ENCODE measurements at places on chromosomes 13 and 19. TPM values are rescaled to one million over a fixed set of nuclear protein-coding genes. Genes with fewer than 3 reads are reported as not detected.

DNA sequence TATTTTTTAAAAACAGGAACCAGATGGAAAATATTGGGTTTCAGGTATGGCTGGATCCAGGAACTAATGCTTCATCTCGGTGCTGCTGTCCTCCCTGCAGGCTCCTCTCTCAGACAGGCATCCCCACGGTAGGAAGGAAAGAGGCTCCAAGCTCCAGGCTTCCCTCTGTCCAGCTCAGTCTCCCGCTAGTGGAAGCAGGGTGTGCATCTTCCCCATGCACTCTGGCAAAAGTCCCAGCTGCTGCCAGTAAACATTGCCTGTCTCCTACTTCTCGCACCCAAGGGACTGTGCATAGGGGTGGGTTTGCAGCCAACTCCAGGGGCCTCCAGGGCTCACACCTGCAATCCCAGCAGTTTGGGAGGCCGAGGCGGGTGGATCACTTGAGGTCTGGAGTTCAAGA is 29.2 kb downstream of the IL12RB1 start:
- no peak for DNase-seq

DNA sequence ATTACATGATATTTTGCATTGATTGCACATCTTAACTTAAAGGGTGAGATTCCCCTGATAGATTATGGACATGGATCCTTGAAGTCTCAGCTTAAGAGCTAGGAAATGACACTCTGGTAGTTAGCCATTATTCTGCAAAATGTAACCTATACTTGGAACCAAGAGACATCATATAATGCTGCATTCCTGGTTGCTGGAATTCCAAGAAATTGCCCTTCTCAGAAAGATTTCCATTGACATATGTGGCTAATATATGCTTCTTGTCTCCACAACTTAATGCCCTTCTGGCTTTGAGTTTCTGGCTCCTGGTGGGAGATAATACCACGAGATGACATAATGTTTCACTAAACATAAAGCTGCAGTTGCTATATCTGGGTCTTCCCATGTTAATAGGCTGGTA is 204.4 kb upstream of the TRPC4 start:
- DNase-seq, result no peak

DNA sequence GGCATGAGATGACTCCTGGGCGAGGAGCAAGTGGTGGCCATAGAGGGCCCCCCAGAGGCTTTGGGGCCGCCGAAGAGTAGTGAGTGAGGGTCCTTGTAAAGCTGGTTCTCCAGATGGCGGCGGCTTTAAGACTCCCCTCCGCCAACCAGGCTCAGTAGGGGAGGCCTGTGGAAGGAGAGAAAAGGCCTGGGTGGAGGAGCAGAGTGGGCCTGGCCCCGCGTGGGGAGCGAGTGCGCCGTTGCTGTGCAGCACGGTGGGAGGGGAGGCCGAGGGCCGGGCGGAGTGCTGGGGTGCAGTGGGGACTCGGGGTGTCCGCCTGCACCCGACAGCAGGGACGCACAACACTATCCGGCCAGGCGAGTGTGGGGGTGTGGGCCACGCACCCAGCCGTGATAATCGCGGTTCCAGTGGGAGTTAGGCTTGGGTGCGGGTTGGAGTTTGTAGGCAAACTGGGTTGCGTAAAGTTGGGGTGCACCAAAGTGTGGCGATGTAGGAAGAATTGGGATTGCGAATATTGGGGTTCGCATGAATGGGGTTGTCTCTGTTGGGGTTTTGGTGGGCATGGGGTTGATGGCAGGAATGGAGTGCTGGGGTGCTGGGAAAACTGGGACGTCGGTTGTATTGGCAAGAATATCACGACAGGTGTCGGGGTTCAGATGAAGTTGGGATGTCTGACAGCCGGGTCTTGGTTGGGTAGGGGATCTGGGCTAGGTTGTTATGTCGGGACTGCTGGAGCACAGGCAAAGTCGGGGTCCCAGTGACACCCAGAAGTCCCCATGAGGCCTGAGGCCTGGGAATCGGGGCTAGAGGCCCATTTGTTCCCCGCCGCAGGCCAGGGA is 687 bp upstream of the CIRBP start:
- DNase-seq, result no peak

Gene ICAM4
- 0.57 TPM for total RNA-seq

Gene C19orf18
- 2.9 TPM for total RNA-seq

Gene EGLN2
- total RNA-seq, result 233 TPM
